Myometrial cell (primary cell): ENCODE measurements at places on chromosomes 1 and 21. TPM values are rescaled to one million over a fixed set of nuclear protein-coding genes. Genes with fewer than 3 reads are reported as not detected.

The NHLH1 gene
- not detected in 2 replicates for total RNA-seq

The SV2A gene
- total RNA-seq, result 22.2 and 23.4 TPM in 2 replicates

The PPIE gene
- 53.0 and 67.5 TPM in 2 replicates for total RNA-seq

The INAVA gene
- total RNA-seq, result not detected in 2 replicates

The CENPL gene
- total RNA-seq, result 8.4 and 16.3 TPM in 2 replicates

The RGS18 gene
- not detected in 2 replicates for total RNA-seq

The NGF gene
- not detected in 2 replicates for total RNA-seq

The AGT gene
- 1.2 TPM in 1 of 2 replicates, not detected in the other for total RNA-seq

The NKAIN1 gene
- total RNA-seq, result not detected in 2 replicates
